ENCODE measurements at places on chromosomes 7 and 10. TPM values are rescaled to one million over a fixed set of nuclear protein-coding genes. Genes with fewer than 3 reads are reported as not detected.

DNA sequence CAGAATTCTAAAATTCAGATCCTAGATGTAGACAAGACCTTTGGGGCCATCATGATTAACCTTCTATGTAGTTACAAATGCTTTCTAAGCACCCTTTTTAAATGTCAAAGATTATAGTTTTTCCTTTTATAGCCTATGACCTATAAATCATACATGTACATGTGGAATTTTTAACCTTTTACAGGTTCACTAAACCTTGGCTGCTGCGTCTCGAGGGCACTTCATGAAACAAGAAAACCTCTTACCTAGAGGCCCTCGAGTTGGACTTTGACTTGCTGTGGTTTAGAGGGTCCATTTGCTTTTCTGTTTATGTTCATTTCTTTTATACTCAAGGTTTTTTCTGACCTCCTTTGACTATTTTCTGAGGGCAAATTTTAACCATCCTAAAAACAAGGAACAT is 302.2 kb downstream of the CSTF2T start:
- no peak for DNase-seq

GRCh38 chr10:117653170-117653515 is 110.6 kb downstream of the EMX2 start:
- no peak for DNase-seq

GRCh38 chr10:10930979-10931743 is 86.5 kb upstream of the CELF2 start:
- DNase-seq: no peak

- DNase-seq: no peak
These were observed 130.8 kb downstream of the DNAJB6 start for GRCh38 chr7:157467496-157468212.

DNA sequence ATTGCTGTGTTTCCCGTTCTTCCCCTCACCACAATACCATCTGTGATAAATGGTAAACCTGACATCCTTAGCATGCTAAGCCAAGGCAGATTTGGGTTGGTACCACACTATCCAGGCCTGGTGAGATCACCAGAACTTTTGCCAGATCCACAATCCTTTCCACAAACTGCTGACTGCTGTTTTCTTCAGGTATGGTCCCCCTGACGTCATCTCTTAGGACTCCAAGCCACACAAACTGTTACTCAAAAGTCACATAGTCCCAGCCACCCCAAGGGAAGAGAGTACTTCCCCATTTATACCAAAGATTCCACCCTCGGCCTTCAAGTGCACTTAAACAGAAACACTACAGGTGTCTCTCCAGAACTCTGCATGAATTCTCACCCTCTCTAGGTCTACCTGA is 34.8 kb downstream of the SLC25A13 start:
- no peak for DNase-seq

- DNase-seq: no peak
These were observed 145.2 kb downstream of the FRMD4A start for GRCh38 chr10:14185316-14186045.

- no peak for DNase-seq
These were observed 730.4 kb downstream of the PHTF2 start for GRCh38 chr7:78528964-78529363.

GRCh38 chr10:106973716-106974115 is 190.8 kb downstream of the SORCS1 start:
- no peak for DNase-seq

GRCh38 chr7:131826960-131827359 is 270.5 kb upstream of the PODXL start:
- no peak for DNase-seq

DNA sequence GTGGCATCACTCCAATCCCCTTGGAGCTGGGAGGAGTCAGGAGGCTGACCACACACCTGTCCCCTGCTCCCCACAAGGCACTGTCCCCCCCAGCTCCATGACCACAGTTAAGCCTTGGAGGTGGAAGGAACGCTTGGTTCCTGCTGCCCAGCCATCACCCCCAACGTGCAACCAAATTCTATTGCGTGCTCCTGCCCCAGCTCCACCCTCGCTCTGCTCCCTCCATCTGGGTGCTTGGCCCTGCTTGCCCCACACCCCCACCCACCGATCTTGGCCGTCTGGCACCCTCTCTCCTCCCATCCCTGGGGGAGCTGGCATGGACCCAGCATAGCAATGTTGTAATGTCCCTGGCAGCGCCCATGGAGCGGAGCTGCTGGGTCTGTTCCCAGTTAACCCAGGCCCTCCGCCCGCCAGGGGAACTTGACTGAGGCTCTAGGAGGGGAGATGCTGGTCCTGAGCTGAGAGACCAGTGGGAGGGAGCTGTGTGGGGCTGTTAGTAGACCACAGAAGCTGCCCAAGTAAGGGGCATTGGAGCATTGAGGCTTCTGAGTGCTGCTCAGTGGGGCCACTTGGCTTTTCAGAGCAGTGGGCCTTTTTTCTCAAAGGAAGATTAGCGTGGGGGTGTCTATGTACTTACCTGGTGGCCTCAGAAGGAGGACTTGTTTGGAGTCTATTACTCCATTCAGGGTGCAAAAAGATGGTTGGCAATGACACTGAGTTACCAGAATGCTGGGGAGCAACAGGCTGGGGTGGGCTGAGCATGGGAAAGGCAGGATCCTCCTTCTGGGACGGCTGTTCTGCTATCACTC is 1.1 kb downstream of the EPHB6 start:
- no peak for DNase-seq

- DNase-seq: no peak
These were observed 31.8 kb downstream of the STAMBPL1 start for GRCh38 chr10:88911851-88912250.

DNA sequence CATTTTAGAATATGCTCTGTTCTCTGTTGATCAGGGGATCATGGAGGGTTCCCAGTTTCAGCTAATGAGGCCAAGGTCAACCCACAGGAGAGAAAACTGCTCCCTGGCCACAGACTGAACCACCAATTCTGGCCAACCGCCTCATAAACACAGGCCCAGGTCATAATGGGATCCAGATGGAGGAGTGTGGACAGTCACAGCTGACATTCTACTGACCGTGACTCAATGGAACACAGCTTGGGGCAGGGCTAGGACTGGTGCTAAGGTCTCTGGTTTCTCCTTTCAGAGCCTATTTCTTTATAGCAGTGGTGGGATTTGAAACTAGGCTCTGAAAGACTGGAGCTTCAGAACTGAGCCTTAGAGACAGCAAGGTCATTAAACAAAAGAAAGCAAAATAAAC is 68.3 kb downstream of the HIPK2 start:
- DNase-seq: no peak

DNA sequence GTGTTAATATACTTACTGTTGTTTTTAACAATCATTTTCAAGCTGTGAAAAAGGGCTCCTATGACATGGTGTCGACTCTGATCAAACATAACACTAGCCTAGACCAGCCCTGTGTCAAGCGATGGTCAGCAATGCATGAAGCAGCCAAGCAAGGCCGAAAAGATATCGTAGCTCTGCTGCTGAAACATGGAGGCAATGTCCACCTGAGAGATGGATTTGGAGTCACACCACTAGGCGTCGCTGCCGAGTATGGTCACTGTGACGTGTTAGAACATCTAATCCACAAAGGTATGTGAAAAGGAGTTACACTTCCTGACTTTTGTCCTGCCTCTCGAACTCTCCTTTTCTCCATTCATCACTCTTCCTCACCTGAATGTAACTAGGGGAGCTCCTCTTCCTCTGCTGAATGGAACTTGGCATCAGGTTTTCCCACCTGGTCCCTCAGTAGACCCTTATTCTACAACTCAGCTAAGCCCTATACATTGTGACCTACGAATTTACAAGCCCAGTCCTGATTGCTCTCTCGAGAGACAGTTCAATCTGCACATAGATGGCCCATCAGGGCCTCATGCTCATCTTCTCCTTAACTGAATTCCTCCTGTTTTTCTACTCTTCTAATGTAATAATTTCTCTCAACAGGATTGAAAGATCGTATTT is 23.0 kb downstream of the ASB15 start:
- no peak for DNase-seq

GRCh38 chr10:77849039-77849664 is 77.4 kb downstream of the DLG5 start:
- no peak for DNase-seq

DNA sequence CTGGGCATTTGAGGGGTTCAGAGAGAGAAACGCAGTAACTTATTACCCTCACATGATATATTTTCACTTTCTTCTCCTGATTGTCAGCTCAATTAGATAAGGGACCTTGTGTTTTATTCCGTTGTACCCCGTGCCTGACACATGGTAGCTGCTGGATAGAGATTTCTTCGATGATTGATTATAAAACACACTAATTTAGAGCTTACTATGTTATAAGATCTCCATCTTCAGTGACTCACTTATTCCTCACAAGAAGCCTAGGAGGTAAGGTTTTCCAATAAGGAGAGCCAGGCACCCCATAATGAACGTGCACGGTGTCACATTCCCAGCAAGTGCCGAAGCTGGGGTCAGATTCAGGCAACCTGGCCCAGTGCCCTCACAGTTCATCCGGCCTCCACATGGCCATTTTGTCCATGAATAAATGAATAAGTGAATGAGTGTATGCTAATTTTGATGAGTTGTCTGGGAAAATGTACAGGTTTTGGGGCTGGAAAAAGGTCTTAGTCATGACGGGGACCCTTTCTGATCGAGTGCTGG is 138.1 kb upstream of the CDCA7L start:
- no peak for DNase-seq

- no peak for DNase-seq
These were observed 102.7 kb downstream of the GPR37 start for GRCh38 chr7:124662937-124663336.

- DNase-seq: no peak
These were observed 384.1 kb downstream of the GATA3 start for GRCh38 chr10:8438603-8439002.

- DNase-seq: no peak
These were observed 24.6 kb downstream of the GLRX3 start for GRCh38 chr10:130160775-130161174.

DNA sequence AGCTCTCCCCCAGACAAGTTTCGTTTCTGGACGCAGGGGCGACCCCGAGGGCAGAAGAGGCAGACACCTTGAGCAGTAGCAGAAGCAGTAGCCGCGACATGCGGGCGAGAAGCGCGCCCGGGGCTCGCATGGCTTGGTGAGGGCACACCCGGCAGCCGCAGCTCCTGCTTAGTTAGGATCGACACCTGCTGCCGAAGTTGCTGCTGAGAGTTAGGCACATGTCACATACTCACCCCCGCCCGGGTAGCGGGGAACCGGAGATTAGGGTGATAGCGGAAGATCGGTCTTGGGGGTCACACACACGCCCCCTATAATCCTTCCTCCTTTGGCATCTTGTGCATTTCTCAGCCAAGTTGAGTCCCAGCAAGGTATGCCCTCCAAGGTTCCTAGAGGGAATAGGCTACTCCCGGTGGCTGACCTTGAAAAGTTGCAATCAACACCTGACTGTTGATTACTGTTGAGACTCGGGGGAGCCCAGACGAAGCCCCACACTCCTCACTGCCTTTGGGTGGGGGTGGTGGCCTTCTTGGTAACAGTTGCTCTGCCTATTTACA is 668 bp downstream of the GPR37 start:
- DNase-seq: no peak

- DNase-seq: no peak
These were observed 146.8 kb downstream of the ARHGAP22 start for GRCh38 chr10:48457949-48458661.

DNA sequence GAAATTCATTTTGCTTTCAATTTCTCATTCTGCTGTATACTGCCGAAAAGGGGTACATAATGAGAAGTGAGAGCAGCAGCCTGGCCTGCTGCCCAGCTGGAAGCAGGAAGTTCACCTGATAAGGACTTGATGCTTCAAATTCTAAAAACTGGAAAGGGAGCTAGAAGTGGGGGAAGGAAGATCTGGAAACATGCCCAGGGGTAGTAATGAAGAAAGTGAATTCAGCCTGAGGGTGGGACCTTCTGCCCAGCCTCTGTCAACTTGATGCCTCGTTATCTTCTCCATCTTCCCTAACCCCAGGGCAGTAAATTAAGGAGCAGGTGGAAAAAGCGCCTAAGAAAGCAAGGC is 69.4 kb downstream of the ARMH3 start:
- DNase-seq: no peak

GRCh38 chr7:19410106-19410505 is 264.9 kb upstream of the FERD3L start:
- DNase-seq: no peak

Gene PTEN
- 54.5 TPM for total RNA-seq

Gene NAT16
- not detected for total RNA-seq

Gene KIAA1217
- 155 TPM for total RNA-seq

Gene PDE6C
- not detected for total RNA-seq

Gene GRID2IP
- total RNA-seq: 0.13 TPM

Gene AGR2
- not detected for total RNA-seq

Gene PHYH
- total RNA-seq: 107 TPM

Gene PSD
- not detected for total RNA-seq

Gene MKI67
- 0.65 TPM for total RNA-seq

Gene CPEB3
- total RNA-seq: 22.5 TPM

Gene CUZD1
- 0.09 TPM for total RNA-seq

Data from gastrocnemius medialis (tissue), 4 donors.